H7 (cell line): ENCODE measurements at places on chromosomes 6 and 20. TPM values are rescaled to one million over a fixed set of nuclear protein-coding genes. Genes with fewer than 3 reads are reported as not detected.

PRR3 gene
- total RNA-seq = 14.3 and 14.7 TPM in 2 replicates

TRAPPC3L gene
- not detected in 2 replicates for total RNA-seq

CSNK2A1 gene
- 124 and 187 TPM in 2 replicates for total RNA-seq

EEF1A1 gene
- total RNA-seq = 12,173 and 12,318 TPM in 2 replicates

OPRL1 gene
- total RNA-seq = 2.4 and 4.4 TPM in 2 replicates

MYL9 gene
- 23.4 and 25.0 TPM in 2 replicates for total RNA-seq

CST5 gene
- total RNA-seq = not detected in 2 replicates

FAM120B gene
- total RNA-seq = 7.2 and 9.4 TPM in 2 replicates

CLPSL1 gene
- not detected in 2 replicates for total RNA-seq

WFDC12 gene
- not detected in 2 replicates for total RNA-seq

CFB gene
- total RNA-seq = not detected in 2 replicates

- DNase-seq = no peak
Measured at GRCh38 chr6:3442431-3443220, 14.2 kb downstream of the SLC22A23 start.

DNA sequence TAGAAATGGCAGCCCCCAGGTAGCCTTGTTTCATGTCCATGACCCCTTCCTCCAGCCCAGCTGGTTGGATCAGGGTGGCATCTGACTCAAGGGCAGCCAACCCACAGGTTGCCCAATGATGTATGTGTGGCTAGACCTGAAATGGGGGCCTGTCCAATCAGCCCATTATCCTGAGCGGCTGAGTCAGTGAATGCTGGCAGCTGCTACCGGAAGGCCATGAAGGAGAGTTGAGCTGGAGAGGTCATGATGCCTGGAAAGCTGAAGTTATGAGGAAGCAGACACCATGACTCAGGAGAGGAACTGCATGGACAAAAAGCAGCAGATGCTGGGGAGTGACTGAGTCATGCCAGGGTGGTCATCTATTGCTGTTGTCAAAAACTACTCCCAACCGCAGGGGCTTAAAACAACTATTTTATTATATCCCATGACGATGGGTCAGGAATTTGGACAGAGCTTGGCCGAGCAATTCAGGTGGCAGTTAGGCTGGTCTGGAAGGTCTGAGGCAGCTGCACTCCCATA is 67.3 kb downstream of the MDGA1 start:
- no peak for DNase-seq

- no peak for DNase-seq
Measured at GRCh38 chr6:135234492-135234780, 53.3 kb downstream of the MYB start.

GRCh38 chr20:44393608-44394451 is 38.3 kb downstream of the HNF4A start:
- DNase-seq = peak; percentile 17

DNA sequence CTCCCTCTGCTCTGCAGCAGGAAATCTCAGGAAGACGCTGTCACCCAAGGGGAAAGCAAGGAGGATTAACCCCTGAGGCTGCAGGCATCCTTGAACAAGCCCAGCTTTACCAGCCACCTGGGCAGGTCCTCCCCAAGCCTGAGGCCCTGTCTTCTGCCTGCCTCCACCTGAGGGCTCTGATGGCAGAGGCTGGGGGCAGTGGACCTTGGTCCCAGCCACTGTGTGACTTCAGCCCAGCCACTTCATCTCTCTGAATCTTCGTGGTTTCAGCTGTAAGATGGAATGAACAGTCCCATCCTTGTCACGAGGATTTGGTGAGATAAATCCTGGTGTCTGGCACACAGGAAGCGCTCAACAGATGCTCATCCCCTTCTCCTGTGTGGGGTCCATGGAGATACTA is 8.5 kb upstream of the VSTM2L start:
- no peak for DNase-seq

GRCh38 chr20:54643761-54644160 is 168.4 kb downstream of the DOK5 start:
- no peak for DNase-seq

- DNase-seq = peak; percentile 80
Measured at GRCh38 chr20:52972965-52973819, 1.0 kb downstream of the TSHZ2 start.

DNA sequence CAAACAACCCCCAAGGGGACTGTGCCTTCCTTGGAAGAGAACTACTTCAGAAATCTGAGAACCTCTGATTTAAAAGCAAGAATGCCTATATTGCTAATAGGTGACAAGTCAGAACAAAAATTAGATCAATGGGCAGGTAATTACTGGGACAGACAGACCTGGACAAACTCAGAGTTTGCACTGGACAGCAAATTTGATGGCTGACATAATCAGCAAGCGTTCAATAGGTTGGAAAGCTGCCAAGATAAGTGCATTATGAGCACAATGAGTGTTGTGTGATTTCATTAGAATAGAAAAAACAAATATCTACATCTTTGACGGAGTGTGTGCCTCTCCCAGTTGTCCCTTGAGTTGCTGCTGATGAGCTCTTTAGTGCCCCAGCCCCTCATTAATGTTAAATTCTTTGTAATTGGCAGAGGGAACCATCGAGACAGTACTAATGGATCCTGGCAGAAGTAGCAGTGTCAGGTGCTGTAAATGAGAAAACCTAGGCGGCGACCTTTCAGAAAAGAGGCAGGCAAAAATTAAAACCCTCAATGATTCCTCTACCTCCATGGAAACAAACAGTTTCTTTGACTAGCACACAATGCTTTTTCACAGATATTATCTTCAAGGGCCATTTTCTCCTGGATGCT is 116.5 kb upstream of the COL21A1 start:
- DNase-seq = no peak

DNA sequence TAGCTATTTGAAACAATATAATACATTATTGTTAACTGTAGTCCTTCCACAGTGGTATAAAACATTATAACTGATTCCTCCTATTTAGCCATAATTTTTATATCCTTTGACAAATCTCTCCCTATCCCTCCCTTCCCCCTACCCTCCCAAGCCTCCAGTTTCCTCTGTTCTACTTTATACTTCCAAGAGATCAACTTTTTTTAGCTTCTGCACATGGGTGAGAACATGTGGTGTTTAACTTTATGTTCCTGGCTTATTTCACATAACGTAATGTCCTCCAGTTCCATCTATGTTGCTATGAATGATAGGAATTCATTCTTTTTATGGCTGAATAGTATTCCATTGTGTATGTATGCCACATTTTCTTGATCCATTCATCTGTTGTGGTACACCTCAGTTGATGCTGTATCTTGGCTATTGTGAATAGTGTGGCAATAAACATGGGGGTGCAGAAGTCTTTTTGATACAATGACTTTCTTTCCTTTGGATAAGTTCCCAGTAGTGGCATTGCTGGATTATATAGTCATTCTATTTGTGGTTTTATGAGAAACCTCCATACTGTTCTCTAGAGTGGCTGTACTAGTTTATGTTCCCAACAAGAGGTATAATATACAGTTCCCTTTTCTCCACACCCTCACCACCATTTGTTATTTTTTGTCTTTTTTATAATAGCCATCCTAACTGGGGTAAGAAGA is 205.0 kb downstream of the KCNQ5 start:
- no peak for DNase-seq

GRCh38 chr20:24718696-24719095 is 230.4 kb upstream of the CST7 start:
- peak; percentile 19 for DNase-seq

DNA sequence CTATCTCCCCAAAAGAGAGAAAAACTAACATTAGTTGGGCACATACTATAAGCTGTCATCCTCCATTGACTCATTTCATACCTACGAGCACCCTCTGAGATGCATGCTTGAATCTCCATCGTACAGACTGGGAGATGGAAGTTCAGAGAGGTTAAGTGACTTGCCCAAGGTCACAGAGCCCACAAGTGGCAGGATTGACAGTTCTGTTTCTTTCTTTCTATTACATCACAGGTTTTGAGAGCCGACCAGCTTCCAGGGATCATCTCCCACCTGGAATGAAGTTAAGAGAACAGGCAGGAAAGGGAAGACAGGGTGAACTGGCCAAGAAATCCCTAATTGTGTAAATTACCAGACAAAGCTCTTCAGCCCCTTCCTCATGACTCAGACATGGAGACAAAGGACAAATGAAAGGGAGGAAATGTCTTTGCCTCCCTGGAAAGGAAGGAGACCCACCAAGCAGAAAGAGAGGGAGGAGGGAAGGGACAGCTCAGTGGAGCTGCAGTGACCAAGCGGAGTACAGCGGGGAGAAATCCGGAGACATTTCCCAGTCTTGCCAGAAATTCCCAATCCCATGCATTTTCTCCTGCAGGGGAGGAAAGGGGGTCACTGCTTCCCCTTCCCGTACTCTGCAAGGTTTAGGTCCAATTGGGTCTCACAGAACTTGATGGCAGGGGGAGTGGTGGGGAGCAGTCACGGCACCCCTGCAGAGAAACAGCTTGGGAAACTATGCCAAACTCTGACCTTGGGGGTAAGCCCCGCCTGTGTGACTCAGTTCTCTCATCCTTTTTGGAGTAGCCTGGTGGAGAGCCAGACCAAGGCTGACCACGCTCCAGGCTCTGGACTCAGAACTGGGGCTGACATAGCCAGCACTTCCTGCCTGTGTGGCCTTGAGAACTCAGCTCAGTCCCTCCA is 154.3 kb downstream of the ANKRD60 start:
- DNase-seq = no peak

- no peak for DNase-seq
Measured at GRCh38 chr20:45392733-45393132, 14.6 kb upstream of the TP53TG5 start.

- DNase-seq = no peak
Measured at GRCh38 chr6:6715465-6715864, 126.9 kb downstream of the LY86 start.

DNA sequence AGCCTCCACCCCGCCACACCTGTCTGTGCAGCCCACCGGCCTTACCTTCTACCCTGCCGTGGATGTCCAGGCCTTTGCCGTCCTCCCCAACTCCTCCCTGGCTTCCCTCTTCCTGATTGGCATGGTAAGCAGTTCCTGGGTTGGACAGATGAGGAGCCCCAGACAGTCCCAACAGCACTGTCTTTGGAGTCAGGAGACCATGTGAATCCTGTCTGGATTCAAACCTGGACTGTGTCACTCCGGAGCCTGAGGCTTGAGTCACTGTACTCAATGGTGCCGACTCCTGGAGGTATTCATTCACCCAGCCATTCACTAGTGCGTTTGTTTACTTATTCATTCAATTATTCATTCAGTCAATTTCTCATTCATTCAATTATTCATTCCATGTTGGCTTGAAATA is 20.0 kb upstream of the LBP start:
- no peak for DNase-seq

GRCh38 chr20:46108435-46108841 is 9.7 kb upstream of the CD40 start:
- no peak for DNase-seq

DNA sequence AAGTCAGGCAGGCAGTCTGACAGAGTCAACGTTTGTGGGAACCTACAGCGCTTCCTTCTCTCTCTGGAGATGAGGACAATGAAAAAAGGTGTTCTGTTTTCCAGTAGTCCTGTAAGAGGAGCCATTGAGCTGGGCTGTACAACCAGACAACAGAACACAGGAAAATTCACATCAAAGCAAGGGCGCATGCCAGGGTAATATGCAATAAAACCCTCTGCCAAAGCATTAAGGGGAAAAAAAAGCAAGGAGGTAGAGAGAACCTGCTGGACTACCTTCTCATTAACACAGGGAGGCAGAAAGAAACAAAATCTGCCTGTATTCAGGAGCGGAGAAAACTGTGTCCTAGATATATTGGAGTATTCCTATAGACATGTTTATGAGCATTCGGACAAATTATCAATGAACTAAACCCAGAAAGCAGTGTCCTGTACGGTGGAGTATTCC is 1.3 kb downstream of the RNF24 start:
- DNase-seq = no peak

- DNase-seq = no peak
Measured at GRCh38 chr6:45084257-45084656, 243.9 kb upstream of the RUNX2 start.

DNA sequence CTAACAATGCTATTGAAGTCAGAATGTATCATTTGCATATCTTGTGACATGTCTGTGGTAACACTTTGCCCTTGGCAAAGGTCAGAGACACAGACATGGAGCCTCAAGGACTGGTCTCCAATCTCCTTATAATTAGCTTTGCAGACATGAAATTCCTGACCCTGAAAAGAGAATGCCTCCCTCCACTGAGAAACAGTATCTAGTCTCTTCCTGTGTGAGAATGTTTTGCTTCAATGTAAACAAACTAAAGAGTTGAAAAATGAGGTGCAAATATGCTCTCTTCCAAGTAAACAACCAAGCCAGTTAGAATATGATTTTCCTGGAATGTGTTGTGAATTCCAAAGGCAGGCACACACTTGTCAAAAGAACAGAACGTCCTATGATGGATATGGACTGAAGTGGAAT is 407.1 kb upstream of the MARCKS start:
- no peak for DNase-seq

DNA sequence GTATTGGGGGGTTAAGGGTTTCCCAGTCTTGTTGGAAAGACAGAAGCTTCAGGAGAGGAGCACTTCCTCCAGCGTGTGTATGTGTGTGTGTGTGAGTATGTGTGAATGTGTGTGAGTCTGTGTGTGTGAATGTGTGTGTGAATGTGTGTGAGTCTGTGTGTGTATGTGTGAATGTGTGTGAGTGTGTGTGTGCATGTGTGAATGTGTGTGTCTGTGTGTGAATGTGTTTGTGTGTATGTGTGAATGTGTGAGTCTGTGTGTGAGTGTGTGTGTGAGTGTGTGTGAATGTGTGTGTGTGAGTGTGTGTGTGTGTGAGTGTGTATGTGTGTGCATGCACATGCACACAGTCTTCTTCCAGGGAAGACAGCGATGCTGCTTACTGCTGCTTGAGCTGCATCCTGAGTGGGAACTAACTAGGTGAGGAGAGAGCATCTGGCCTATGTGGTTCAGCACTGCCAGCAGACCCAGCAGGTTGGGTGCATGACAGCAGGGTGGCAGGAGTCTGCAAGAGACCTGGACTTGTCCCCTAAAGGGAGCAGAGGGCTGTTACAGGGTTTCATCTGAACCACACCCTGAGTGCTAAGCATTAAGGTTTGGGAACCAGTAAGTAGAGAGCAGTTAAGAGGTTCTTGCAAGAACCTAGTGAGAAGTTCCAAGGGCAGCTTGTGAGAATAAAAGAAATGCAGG is 22.7 kb upstream of the CCND3 start:
- no peak for DNase-seq

DNA sequence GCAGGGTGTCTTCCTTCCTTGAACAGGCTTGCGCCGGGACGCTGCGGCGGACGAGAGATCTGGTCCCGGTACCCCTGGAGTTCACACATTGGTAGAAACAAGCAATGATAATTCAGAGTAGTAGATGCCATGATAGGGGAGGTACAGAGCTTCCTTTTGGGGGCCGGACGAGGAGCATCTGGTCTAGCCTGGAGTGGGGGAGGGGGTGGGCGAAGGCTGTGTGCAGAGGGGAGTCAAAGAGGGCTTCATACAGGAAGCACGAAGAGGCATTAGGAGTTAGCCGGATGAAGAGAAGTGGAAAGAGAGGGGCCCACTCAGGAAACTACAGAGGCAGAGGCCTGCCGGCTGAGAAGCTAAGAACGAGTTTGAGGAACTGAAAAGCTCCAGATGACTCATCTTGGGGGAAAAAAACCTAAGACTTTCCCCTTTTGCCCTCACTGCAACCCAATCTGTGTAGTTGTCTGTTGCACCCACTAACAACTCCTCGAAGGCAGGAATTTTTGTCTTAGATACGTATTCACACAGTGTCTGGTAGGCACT is 611 bp downstream of the CNPY3 start:
- no peak for DNase-seq
